ENCODE measurements at places on chromosomes 4 and X.

DNA sequence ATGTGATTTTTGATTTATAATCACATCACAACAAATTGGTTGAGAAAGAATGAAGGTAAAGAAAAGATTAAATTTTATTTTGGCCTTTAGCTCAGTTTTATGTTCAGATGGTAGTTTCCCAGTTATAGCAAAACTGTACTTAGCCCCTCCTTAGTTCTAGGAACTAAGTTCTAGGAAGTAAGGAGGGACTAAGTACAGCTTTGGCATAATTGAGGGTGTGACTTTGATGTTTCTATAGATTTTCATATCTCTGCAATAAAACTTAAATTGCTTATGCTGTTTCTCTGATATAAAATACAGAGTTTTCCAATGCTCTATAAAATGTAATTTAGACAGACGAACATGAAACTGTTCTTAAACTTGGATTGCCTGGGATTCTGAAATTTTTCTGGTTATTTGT is 46.6 kb upstream of the SLC4A4 start:
- no peak for DNase-seq

DNA sequence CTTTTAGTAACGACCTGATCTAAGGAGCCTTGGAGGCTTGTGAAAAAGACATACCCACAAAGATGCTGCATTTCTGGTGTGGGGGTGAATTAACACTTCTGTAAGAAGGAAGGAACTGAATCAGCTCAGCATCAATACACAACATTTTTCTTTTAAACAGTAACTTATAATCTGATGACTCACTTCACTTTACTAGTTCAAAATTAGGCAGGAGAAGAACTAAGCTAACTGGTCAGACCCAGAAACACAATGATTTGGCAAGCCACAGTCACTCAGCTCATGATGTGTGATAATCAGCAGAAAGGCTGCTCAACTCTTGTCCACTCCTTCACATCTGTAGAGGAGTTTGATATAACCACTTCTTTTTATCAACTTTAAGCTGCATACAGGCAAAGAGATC is 4.6 kb downstream of the MMAA start:
- DNase-seq = no peak

DNA sequence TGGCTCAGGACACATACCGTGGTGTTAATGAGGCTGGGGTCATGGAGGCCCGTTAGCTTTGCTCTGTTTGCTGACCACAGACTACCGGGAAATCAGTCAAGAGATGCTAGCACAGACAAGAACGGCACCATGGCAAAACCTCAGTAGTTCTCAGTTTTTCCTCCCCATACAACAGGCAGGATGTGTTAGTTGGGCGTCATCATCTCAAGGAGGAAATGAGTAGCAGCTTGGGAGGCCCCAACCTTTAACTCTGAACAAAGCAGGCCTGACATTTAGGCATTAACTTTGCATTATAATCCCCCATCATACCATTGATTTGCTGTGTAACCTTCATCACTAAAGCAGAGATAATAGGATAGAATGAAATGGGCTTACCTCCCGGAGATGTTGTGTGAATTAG is 714.2 kb downstream of the RPA4 start:
- DNase-seq = no peak

DNA sequence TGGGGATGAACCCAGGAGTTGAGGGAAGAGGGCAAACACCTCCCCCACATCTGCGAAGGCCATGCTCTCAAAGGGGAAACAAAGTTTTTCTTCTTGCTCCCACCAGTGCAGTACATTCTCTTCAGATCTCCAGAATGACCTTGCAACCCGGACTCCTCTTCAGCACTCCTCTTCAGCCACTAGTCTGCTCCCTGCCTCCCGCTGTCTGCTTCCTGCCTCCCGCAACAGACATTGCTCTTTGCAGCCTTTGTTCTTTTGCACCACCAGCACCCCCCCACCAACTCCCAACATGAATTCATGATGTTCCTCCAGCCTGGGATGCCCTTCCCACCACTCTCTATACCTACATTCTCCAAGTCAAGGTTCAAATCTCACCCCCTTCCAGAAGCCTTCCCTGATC is 32.1 kb downstream of the UTP14A start:
- no peak for DNase-seq

- DNase-seq = no peak
Measured at GRCh38 chr4:139734201-139734874, 68.7 kb downstream of the MGST2 start.

DNA sequence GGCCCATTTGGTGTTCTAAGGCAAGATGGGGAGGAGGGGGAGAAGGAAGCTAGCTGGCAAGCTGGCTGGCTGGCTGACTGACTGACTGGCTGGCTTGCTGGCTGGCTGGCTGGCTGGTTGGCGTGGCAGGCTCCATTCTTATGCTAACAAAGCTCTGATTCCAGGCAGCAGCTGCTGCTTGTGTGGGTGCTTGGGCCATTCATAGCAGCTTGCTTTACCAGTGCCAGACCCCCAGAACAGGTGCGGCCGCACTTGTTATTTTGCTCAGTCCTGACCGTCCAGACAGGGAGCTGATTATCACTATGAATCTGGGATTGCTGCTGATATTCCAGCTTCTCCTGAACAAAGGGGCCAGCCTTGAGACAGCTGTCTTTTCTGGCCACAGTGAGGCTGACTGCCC is 131.2 kb upstream of the PAK3 start:
- no peak for DNase-seq

DNA sequence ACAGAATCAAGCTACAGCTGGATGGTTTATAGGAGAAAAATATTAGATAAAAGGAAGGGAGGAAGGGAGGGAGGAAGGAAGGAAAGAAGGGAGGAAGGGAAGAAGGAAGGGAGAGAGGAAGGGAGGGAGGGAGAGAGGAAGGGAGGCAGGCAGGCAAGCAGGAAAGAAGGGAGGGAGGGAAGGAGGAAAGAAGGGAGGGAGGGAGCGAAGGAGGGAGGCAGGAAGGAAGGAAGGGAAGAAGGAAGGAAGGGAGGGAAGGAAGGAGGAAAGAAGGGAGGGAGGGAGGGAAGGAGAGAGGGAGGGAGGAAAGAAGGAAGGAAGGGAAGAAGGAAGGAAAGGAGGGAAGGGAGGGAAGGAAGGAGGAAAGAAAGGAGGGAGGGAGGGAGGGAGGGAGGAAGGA is 77.9 kb upstream of the C1QTNF7 start:
- no peak for DNase-seq

DNA sequence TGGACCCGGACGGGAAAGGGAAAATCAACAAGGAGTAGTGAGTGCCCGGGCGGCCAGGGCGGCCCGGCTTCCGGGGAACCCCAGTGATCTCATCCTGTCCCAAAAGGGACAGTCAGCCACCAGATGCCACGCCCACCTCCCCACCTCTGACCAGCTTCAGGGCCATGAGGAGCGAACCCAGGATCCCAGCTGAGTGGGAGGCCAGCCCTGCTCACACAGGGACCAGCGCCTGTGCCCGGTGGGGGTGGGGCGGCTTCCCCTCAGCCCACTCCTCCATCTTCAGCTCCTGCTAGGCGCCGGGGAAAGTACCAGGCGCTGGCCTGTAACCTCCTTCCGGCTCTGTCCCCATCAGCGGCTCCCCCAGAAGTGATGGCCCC is 6.2 kb downstream of the MYL5 start:
- no peak for DNase-seq
